Activated naive CD8-positive, alpha-beta T cell treated with anti-CD3 and anti-CD28 coated beads, Interleukin-2, amount 10 ng/mL, durations not matched to agents 7 days and 5 days (primary cell): ENCODE measurements at places on chromosomes 12 and 14. TPM values are rescaled to one million over a fixed set of nuclear protein-coding genes. Genes with fewer than 3 reads are reported as not detected.

- no peaks in the 10 kb centered on the region for H3K27me3 ChIP-seq
- no peak for DNase-seq
- H3K27ac ChIP-seq: no peak overlapping the region
- H3K4me1 ChIP-seq: no peaks in the 10 kb centered on the region
Measured at GRCh38 chr14:22458737-22459136, 130.3 kb downstream of the DAD1 start.

ESRRB gene
- total RNA-seq: 0.14 TPM

KRT5 gene
- not detected for total RNA-seq

PLA2G1B gene
- total RNA-seq: not detected

- DNase-seq: no peak
- peaks cover 42% of the 10 kb centered on the region for H3K36me3 ChIP-seq
- H3K27ac ChIP-seq: peak overlapping the region; percentile 88
- H3K4me3 ChIP-seq: peak overlapping the region; percentile 21
Measured at GRCh38 chr12:122087431-122088178, 9.0 kb downstream of the MLXIP start.

GRCh38 chr14:102903889-102904512 lies 18.5 kb upstream of the AMN start:
- H3K27ac ChIP-seq: no peak overlapping the region
- peaks cover 8% of the 10 kb centered on the region for H3K36me3 ChIP-seq
- no peak for DNase-seq
- peaks cover 10% of the 10 kb centered on the region for H3K4me1 ChIP-seq

- H3K4me1 ChIP-seq: no peaks in the 10 kb centered on the region
- peaks cover 5% of the 10 kb centered on the region for H3K27me3 ChIP-seq
- no peak for DNase-seq
- H3K36me3 ChIP-seq: no peaks in the 10 kb centered on the region
- no peak overlapping the region for H3K27ac ChIP-seq
Measured at GRCh38 chr12:108345716-108346633, 6.9 kb upstream of the CMKLR1 start.

- no peak overlapping the region for H3K27ac ChIP-seq
- H3K4me1 ChIP-seq: no peaks in the 10 kb centered on the region
- H3K36me3 ChIP-seq: no peaks in the 10 kb centered on the region
- DNase-seq: no peak
- no peak overlapping the region for H3K4me3 ChIP-seq
- H3K27me3 ChIP-seq: no peaks in the 10 kb centered on the region
Measured at GRCh38 chr14:27427796-27428195, 830.0 kb upstream of the NOVA1 start.

GRCh38 chr12:124045671-124046455 lies 72.8 kb downstream of the ZNF664 start:
- no peak for DNase-seq
- peaks cover 3% of the 10 kb centered on the region for H3K27me3 ChIP-seq
- H3K36me3 ChIP-seq: peaks cover 6% of the 10 kb centered on the region
- H3K27ac ChIP-seq: no peak overlapping the region
- no peak overlapping the region for H3K4me3 ChIP-seq

- no peak overlapping the region for H3K4me3 ChIP-seq
- H3K27me3 ChIP-seq: no peaks in the 10 kb centered on the region
- no peaks in the 10 kb centered on the region for H3K4me1 ChIP-seq
- no peak overlapping the region for H3K27ac ChIP-seq
Measured at GRCh38 chr12:108099073-108099472, 30.0 kb upstream of the WSCD2 start.

- DNase-seq: no peak
- H3K4me3 ChIP-seq: no peak overlapping the region
- peaks cover 52% of the 10 kb centered on the region for H3K36me3 ChIP-seq
- no peaks in the 10 kb centered on the region for H3K27me3 ChIP-seq
- H3K27ac ChIP-seq: no peak overlapping the region
Measured at GRCh38 chr14:69378274-69378673, 19.8 kb downstream of the ERH start.

GRCh38 chr14:50978888-50979287 lies 34.6 kb upstream of the PYGL start:
- no peak overlapping the region for H3K27ac ChIP-seq
- no peaks in the 10 kb centered on the region for H3K4me1 ChIP-seq
- no peak overlapping the region for H3K4me3 ChIP-seq
- H3K36me3 ChIP-seq: no peaks in the 10 kb centered on the region
- DNase-seq: no peak

SYNDIG1L gene
- total RNA-seq: not detected

DNA sequence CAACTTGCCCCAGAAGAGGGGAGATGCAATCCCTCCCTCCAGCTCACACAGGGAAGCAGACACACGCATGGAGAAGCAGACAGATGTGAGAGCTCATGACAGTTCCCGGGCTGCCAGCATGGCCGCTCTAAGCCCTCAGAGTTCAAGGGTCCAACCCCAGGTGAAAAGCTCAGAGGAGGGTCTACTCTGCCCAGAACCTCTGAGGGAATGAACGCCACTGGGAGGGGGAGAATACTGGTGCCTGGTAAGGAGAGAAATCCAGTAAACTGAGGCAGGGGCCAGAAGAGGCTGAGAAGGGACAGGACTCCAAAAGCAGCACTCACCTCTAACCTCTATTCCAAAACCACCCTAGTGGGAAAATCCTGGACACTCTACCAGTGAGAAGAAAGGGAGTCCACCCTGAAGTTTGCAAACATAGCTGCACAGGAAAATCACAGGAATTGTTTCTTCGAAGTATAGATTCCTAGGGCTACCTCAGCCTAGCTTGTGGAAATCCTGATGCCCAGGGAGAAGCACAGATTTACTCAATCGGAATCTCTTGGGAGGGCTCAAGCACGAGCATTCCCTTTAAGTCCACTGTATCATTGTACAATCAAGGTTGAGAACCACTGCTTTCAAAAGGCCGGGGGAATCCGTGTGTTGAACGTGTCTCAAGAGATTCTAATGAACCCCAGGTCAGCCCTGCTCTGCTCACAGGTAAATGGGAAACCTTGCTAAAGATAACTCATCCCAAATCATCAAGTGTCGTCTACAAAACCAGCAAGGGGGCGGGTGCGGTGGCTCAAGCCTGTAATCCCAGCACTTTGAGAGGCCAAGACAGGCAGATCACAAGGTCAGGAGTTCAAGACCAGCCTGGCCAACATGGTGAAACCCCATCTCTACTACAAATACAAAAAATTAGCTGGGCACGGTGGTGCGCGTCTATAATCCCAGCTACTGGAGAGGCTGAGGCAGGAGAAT lies 34.3 kb upstream of the PLEKHG6 start:
- H3K27me3 ChIP-seq: peaks cover 37% of the 10 kb centered on the region
- H3K36me3 ChIP-seq: no peaks in the 10 kb centered on the region
- no peak overlapping the region for H3K4me3 ChIP-seq
- no peaks in the 10 kb centered on the region for H3K4me1 ChIP-seq

GRCh38 chr12:54047160-54047963 lies 6.3 kb upstream of the HOXC4 start:
- peaks cover 100% of the 10 kb centered on the region for H3K27me3 ChIP-seq
- H3K4me3 ChIP-seq: peak overlapping the region; percentile 38
- no peak overlapping the region for H3K27ac ChIP-seq

DNA sequence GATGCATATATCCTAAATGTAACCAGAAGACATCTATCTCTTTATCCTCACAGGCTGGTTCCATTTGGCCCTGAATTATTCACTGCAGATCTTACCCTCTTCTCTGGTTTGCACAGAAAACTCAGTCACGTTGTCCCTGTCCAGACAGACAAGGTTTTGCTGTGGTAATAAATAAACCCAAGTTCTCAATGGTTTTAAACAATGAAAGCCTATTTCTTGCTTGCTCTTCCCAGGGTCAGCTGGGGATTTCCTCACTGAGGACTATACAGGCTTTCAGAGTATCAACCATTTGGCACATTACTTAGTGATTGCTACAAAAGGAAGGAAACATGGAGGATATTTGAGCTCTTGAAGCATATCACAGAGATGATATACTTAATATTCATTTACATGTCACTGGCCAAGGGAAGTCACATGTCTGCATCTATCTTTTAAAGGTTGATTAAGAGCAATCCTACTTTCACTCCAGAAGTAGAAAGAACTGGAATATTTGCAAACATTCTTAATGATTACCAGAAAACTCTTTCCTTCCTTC lies 24.4 kb upstream of the E2F7 start:
- no peak overlapping the region for H3K4me3 ChIP-seq
- no peaks in the 10 kb centered on the region for H3K36me3 ChIP-seq
- H3K27me3 ChIP-seq: peaks cover 7% of the 10 kb centered on the region

DNAI7 gene
- not detected for total RNA-seq

DNA sequence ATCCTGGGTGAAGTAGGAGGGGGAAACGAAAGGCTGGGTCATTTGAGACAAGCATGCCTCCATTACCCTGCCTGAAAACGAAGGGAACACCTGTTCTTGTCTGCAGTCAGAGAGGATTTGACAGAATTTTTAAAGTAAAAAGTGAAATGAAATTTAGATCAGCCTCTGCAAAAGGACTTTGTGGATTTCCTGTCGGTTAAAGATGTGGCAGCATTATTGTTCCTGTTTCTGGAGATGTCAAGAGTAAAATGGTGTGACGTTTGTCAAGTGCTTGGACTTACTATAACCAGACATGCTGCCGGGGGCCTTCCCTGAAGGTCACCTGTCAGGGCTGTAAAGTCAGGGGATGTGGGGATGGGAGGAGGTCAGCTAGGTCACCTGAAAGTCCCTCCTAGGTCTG lies 32.0 kb downstream of the NRXN3 start:
- peak overlapping the region; percentile 67 for H3K27ac ChIP-seq
- H3K27me3 ChIP-seq: peaks cover 2% of the 10 kb centered on the region
- DNase-seq: no peak
- H3K4me3 ChIP-seq: peak overlapping the region; percentile 43
- peaks cover 2% of the 10 kb centered on the region for H3K36me3 ChIP-seq

SDS gene
- total RNA-seq: 0.36 TPM

GARIN6 gene
- total RNA-seq: not detected

- no peaks in the 10 kb centered on the region for H3K4me1 ChIP-seq
- H3K4me3 ChIP-seq: no peak overlapping the region
- H3K27me3 ChIP-seq: peaks cover 10% of the 10 kb centered on the region
- H3K27ac ChIP-seq: no peak overlapping the region
Measured at GRCh38 chr12:31600252-31600651, 9.3 kb upstream of the DENND5B start.

- H3K27me3 ChIP-seq: peaks cover 100% of the 10 kb centered on the region
- peaks cover 2% of the 10 kb centered on the region for H3K36me3 ChIP-seq
- peak overlapping the region; percentile 86 for H3K4me3 ChIP-seq
- H3K4me1 ChIP-seq: peaks cover 22% of the 10 kb centered on the region
- peak overlapping the region; percentile 66 for H3K27ac ChIP-seq
Measured at GRCh38 chr12:53994264-53995001, 5.5 kb upstream of the HOXC9 start.

DNA sequence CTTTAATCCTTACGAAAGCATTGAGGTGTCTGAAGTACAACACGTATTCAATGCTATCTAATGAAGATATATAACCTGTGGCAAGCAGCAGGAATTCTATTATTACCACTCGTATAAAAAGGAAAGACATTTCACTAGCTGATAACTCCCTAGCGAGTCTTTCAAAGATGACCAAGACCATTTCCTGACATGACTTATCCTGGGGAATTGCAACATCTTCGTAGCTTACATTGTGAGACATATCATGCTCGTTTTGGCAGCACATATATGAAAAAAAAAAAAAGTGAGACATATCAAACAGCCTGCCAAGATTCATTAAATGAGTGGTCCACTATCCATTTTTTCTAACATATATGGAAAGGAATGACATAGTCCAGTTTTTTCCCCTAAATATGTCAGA lies 337.0 kb downstream of the FSCB start:
- H3K27ac ChIP-seq: no peak overlapping the region
- H3K36me3 ChIP-seq: no peaks in the 10 kb centered on the region
- DNase-seq: no peak
- H3K4me3 ChIP-seq: no peak overlapping the region
- H3K4me1 ChIP-seq: no peaks in the 10 kb centered on the region

GRCh38 chr12:32885831-32886230 lies 10.7 kb downstream of the PKP2 start:
- no peak for DNase-seq
- H3K4me1 ChIP-seq: no peaks in the 10 kb centered on the region
- no peak overlapping the region for H3K4me3 ChIP-seq
- H3K36me3 ChIP-seq: no peaks in the 10 kb centered on the region

POTEG gene
- total RNA-seq: not detected

EPYC gene
- total RNA-seq: not detected

TMEM30B gene
- 1.4 TPM for total RNA-seq

DNA sequence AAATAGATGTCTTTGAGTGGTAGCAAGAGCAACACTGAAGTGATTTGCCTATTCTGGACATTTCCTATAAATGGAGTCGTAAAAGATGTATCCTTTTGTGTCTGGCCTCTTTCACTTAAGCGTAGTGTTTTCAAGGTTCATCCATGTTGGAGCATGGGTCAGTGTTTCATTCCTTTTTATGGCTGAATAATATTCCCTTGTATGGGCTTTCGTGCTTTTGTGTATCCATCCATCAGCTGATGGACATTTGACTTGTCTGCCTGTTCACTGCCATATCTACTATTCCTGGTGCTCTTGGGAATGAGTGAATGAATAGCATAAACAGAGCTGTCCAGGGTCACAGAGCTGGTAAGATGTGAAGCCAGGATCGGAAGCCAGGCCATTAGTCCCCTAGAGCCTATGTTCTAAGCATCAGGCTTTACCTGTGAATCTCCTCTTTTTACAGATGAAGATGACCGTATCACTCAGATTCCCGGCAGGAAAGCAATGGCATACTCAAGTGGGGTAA lies 1.8 kb upstream of the P2RX7 start:
- H3K4me1 ChIP-seq: peaks cover 59% of the 10 kb centered on the region
- H3K4me3 ChIP-seq: no peak overlapping the region
- H3K36me3 ChIP-seq: peaks cover 2% of the 10 kb centered on the region
- DNase-seq: no peak

- H3K36me3 ChIP-seq: peaks cover 22% of the 10 kb centered on the region
- peak overlapping the region; percentile 96 for H3K4me3 ChIP-seq
- no peak for DNase-seq
- no peaks in the 10 kb centered on the region for H3K27me3 ChIP-seq
- peak overlapping the region; percentile 99 for H3K27ac ChIP-seq
Measured at GRCh38 chr14:35122696-35123387, 490 bp downstream of the PRORP start.

GRCh38 chr14:25011095-25011494 lies 38.9 kb downstream of the STXBP6 start:
- no peak overlapping the region for H3K27ac ChIP-seq
- peaks cover 6% of the 10 kb centered on the region for H3K27me3 ChIP-seq

GRCh38 chr14:68694516-68695235 lies 98.2 kb downstream of the ZFP36L1 start:
- H3K27me3 ChIP-seq: peaks cover 5% of the 10 kb centered on the region
- peaks cover 12% of the 10 kb centered on the region for H3K4me1 ChIP-seq
- peaks cover 3% of the 10 kb centered on the region for H3K36me3 ChIP-seq
- DNase-seq: no peak
- H3K27ac ChIP-seq: no peak overlapping the region
